ENCODE measurements at places on chromosomes 2 and 18.

GRCh38 chr2:232103140-232103737 lies 141.7 kb downstream of the DIS3L2 start:
- DNase-seq, result no peak

GRCh38 chr18:64191069-64191468 lies 42.2 kb upstream of the LINC00305 start:
- DNase-seq, result no peak

DNA sequence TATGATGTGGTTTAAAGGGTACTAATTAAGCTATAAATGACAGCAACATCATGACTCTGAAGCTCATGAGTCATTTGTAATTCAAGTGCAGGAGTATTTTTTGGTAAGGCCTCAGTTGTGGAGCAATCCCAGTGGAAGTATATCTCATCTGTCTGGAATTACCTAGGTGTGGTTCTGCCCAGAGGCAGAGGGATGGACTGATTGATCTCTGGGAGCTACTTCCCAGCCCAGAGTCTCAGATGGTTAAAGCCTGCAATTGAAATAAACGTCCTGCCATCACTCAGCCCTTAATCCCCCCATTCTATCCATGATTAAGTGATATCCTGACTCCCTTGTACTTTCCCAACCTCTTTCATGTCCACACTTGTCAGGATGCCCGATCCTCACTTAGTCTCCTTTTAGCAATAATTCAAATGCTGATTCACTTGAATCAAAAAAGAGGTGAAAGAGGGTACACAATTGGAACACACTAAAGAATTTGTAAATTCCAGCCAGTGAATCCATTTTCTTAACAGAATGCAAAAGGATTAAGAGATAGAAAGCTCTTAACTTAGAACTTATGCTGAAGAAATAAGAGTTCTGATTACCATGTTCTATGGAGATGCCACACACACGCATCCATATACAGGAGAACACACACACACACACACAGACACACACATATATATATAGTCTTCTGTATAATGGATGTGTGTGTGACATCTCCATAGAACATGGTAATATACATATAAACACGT lies 664.4 kb downstream of the NYAP2 start:
- DNase-seq, result no peak

- no peak for DNase-seq
These were observed 52.3 kb upstream of the ROCK1 start for GRCh38 chr18:21163647-21164547.

DNA sequence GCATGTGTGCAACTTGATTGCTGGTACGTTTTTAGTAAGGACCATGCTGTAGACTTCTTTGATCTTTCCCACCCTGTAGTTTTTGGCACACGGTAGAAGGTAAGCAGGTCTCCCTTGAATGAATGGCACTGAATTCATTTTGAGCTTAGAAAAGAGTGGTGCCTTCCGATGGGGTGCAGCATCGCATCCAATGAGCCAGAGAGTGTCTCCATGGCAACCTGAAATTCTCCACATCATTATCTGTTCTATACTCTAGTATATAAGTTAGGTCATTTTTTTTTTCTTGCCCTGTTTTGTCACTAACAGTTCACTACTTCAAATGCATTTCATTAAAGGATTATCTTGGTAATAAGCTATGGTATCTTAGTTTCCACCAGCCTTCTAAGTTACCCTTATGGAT lies 81.2 kb upstream of the REV1 start:
- DNase-seq, result no peak
